ENCODE measurements at places on chromosomes 12 and 14.
A peak's percentile ranks its signal among the peaks of the same experiment; 100 is the strongest.

DNA sequence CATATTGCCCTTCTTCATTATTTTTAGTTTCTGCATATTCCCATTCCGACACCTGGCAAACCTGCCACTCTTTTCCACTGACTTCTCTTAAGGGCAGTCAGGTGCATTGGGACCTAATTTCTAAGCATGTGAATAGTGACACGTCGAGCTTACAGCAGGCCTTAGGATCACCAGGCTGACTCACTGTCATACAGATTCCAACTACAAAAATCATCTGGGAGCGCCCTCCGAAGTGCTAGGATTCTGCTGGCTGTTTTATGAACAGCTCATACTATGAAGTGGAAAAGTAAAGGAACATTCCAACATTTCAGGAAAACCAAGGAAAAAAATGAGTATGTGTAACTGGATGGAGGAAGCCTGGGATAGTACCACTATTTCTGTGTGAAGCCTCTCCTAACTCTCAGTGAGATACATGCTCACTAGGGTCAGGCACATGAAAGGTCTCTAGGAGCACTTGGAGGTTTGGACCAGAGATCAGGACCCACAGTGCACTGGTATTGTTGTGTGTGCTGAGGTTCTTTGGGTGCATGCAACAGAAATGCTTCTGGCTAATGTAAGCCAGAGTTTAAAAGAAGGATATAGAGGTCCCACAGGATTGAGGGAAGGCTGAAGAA lies 257.4 kb downstream of the ZFP36L1 start:
- no peak for DNase-seq

- DNase-seq = no peak
These were observed 9.6 kb downstream of the TSHR start for GRCh38 chr14:80965037-80965436.

DNA sequence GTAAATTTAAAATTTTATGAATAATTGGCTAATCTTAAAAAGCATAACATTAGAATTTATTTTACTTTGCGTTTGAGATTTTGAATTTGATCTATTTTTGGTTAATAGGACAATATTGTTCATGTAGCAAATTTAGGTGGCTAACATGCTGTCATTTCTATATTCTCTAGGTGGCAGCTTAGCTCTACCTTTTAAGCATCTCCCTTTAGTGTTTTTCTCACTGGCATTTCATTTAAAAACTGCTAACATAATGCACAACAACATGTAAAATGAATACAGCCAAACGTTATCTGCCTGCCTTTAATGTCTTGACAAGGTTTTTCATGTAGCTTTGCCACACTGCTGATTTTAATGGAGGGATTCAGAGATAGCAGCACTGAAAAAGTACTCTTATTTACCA lies 272.4 kb upstream of the FBXO33 start:
- DNase-seq = no peak

DNA sequence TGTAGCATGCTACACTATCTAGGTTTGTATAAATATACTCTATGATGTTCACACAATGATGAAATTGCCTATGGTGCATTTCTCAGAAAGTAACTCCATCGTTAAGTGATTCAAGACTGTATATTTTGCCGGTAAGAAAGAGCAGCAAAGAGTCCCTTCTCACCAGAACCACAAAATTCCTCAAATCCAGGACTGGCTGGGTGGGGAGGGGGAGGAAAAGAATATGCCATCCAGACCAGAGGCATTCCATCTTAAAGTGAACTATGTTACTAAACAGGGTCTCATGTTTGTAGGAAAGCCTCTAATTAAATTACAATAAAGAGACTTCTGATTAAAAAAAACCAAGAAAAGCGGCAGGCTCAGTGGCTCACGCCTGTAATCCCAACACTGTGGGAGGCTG lies 11.5 kb downstream of the UBE2N start:
- no peak for DNase-seq

GRCh38 chr12:96343347-96343954 lies 56.8 kb downstream of the CDK17 start:
- DNase-seq = no peak

- DNase-seq = peak; percentile 14
These were observed 49.9 kb downstream of the LRRC74A start for GRCh38 chr14:76876076-76876475.

- peak; percentile 100 for DNase-seq
These were observed at the start of gene OS9 for GRCh38 chr12:57693659-57694458. TSS of gene OS9 (plus strand) at chr12:57694132. CDS start at chr12:57694162, 30 bp downstream.

- no peak for DNase-seq
These were observed 71.4 kb upstream of the GNPNAT1 start for GRCh38 chr14:52862632-52863333.

DNA sequence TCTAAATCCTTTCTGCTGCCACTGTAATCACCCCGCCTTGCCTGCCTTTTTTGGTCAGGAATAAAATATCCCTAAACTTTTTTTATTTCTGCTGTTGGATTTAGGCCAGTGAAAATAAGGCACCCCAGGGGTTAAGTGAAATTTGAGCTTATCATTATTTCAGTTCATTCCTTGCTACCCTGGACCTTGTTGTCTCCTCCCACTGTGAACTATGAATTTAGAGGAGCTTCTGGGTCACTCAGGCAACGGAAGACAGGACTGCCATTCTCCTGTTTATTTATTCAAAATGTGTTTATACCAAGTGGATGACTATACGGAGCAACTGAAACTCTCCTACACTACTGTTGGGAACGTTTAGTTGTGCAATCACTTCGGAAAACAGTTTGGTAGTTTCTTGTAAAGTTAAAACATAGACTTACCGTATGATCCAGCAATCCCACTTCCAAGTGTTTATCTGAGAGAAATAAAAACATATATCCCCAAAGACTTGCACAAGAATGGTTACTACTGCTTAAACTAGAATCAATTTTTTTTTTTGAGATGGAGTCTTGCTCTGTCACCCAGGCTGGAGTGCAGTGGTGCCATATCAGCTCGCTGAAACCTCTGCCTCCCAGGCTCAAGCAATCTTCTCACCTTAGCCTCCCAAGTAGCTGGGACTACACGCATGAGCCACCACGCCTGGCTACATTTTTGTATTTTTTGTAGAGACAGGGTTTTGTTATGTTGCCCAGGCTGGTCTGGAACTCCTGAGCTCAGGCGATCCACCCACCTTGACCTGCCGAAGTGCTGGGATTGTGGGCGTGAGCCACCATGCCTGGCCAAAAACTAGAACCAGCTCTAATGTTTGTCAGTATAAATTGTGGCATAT lies 2.3 kb upstream of the TRAFD1 start:
- no peak for DNase-seq

- no peak for DNase-seq
These were observed 57.3 kb upstream of the CEP83 start for GRCh38 chr12:94516985-94517384.

- no peak for DNase-seq
These were observed 394.5 kb upstream of the ATP2B1 start for GRCh38 chr12:90102957-90103652.

GRCh38 chr12:66275040-66275439 lies 27.3 kb upstream of the HELB start:
- no peak for DNase-seq

DNA sequence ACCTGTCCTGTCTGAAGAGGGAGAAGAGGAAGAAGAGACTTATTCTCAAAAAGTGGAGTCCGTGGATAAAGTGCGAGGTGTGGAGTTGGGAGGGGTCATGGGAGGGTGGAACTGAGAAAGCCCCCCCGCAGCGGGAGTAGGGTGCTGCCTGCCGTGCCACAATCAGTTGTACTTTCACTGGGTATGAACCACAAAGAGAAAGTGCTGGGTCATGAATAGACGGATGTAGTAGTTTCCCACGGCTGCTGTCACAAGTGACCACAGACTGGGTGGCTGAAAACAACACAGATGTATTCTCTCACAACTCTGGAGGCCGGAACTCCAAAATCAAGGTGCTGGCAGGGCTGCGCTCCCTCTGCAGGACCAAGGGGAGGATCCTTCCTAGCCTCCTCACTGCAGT lies 5.5 kb downstream of the DNAH10 start:
- no peak for DNase-seq

DNA sequence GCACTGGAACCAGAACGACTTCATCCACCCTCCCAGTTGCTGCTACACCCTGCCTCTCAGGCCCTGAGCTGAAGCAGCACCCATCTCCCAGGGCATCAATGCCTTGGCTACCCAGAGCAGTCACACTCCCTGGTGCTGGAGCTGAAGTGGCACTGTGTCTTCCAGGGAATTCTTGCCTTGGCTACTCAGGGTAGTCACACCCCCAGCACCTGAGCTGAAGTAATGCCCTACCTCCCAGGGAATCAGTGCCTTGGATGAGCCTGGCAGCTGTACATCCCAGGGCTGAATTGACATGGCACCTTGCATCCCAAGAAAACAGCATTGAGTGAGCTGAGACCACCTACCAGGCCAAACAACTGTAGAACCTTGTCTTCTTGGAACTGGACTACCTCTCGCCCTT lies 41.2 kb upstream of the TSPAN11 start:
- DNase-seq = no peak

- DNase-seq = peak; percentile 55
These were observed 46.8 kb downstream of the TMEM117 start for GRCh38 chr12:43882578-43883178.
